Stimulated activated CD8-positive, alpha-beta memory T cell treated with anti-CD3 and anti-CD28 coated beads, Interleukin-7, amount 100 ng/mL, for 1 hour (primary cell): ENCODE measurements at places on chromosomes 5 and 9.

GRCh38 chr5:10149911-10150310 lies 99.8 kb downstream of the ATPSCKMT start:
- no peak for DNase-seq

DNA sequence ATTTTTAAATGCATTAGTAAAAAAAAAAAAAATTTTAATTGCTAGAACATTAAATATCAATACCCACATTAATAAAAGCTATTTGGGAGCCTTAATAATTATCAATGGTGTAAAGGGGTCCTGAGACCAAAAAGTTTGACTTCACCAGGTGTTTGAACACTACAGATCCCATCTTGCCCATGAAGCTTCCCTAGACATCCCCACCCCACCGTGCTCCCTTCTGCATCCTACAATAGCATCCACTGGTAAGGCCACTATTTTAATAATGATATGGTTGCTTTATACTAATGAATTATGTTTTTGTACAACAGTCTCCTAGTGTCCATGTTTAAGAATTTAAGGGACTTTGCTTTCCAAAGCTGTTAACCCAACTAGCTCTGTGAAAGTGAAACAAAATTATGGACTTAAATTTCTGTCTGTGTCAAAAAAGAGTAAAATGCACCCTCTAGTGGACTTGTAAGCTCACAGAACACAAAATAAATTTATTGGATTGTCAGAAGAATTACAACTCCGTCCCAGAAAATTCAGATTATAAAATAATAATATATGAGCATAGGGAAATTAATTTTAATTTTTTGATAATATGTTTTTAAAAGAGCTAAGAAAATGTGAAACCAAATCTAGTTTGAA lies 76.0 kb downstream of the ARL15 start:
- DNase-seq = no peak

DNA sequence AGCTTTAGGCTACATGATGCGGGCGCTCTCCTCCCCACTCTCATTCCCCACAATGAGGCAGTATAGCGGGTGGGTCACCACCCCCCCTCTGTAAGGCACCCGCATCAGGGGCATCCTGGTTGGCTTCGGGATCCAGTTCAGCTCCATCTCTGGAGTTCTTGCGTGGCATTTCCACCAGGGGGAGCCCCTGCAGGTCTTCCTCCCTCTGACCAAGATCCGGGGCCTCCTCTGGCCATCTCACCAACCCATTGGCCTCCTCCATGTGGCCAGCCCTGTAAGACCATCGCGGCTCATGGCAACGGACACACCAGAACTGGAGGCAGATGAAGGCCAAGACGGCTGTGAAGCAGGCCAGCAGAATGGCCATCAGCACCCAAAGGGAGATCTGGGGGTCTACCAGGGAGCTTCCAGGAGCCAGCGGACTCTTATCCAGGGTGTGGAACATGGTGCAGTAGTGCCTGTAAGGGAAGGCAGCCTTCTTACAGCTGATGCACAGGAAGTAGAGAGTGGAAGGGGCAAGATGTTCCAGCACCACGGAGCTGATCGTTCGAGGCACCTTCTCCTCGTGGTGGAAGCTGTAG lies 77.0 kb downstream of the CYFIP2 start:
- DNase-seq = no peak

DNA sequence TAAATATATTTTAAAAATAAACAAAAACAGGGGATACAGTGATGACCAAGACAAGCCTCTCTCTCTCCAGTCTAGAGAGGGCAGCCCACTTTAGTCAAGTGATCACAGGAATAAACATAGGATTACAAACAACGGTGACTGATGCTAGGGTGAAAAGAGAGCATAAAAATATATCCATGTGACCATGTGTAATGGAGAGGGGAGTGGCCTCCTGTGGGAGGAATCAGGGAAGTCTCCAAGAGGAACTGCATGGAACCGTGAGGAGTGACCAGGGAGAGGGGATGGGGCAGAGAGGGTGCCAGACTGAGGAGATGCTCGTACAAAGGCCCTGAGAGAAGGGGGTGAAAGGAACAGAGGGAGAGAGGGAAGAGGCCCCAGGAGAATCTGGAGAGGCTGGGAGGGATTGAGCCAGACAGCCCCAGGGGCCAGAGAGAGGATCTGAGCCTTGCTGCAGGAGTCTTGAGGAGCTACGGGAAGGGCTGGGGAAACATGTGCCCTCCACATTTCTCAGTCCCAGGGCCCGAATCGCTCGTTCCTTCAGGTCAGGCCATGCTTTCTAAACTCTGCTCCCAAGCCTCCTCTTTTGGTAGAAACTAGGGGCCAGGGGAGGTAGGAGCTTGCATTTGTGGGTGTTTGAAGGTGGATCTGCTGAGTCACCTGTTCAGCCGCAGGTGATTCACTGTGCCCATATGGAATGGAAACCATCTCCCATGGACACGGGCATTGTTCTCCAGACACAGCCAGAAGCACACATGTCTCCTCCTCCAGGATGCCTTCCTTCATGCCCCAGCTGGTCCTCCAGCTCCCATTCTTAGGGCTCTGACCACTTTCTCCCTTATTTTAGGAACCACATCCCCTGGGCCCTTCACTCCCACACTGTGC lies 63.8 kb downstream of the PAX5 start:
- DNase-seq = no peak

- no peak for DNase-seq
These were observed 530.2 kb downstream of the EBF1 start for GRCh38 chr5:158569534-158569933.

DNA sequence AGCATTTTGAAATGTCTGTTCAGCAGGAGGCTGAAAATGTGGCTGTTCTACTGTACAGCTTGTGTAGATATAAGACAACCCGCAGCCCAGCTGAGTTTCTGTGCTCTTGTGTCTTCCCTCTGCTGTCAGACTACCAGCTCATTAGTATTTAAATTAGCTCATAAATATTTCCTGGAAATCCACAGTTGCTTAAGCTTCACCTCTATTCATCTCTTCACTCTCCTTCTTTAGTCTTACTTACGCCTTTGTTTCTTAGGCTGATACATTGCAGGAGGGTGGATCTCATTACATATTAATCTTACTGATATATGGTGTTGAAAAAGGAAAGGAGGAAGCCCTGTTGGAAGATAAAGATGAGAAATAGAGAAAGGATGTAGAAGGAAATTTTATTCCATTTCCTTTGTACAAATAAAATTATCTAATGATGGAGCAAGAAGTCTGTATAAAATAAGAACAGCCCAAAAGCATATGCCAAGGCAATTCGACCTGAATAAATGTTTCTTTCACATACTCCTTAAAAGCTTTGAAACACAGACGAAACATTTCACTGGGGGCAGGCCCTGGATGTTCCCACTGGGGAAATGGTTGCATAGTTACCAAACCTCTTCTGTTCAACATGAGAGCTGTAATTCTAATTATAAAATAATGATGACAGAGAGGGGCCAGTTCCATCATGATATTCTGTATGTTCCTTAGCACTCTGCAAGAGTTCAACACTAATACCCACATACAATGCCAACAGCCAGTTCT lies 111.8 kb upstream of the APC start:
- no peak for DNase-seq

GRCh38 chr5:126919566-126919965 lies 110.8 kb downstream of the MARCHF3 start:
- no peak for DNase-seq

DNA sequence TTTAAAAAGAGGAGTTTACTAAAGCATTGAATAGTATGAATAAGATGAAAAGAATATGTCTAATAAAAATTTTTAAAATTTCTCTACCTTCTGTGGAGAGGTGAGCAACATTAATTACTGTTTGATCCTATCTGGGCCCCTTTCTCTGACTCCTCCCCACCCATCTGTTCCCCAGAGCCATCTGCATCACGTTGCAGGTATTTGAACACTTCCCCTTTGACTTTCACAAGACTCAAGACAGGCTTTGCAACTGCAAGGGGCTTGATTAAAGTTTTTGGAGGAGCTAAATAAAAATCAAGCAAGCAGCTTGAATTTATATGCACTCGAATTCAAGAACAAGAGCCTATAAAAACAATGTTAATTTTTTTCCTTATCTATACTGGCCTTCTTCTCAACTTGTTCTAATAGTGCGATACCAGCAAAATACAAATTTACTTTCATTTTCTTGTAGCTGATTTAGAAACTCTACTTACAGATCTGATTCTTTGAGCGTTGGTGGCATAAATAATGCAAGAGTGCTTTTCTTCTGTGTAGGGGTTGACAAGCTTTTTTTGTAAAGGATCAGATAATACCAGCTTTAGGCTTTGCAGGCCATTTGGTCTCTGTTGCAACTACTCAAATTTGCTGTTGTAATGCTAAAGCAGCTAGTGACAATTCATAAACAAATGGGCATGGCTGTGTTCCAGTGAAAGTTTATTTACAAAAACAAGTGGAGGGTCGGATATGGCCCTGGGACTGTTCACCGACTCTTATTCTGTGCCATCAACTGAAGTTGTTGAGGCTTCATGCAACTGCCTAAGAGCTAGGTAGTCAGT lies 21.2 kb downstream of the TXNDC8 start:
- no peak for DNase-seq
